ENCODE measurements at places on chromosomes 16 and 17. TPM values are rescaled to one million over a fixed set of nuclear protein-coding genes. Genes with fewer than 3 reads are reported as not detected.
A peak's percentile ranks its signal among the peaks of the same experiment; 100 is the strongest.

The ARHGDIG gene
- not detected for total RNA-seq

The CTRB2 gene
- not detected for total RNA-seq

The ZNF821 gene
- 5.9 TPM for total RNA-seq

- H3K36me3 ChIP-seq = peaks cover 8% of the 10 kb centered on the region
- H3K4me3 ChIP-seq = no peak overlapping the region
- DNase-seq = no peak
- no peaks in the 10 kb centered on the region for H3K27me3 ChIP-seq
- no peaks in the 10 kb centered on the region for H3K4me1 ChIP-seq
- no peak overlapping the region for H3K27ac ChIP-seq
Observed at GRCh38 chr17:62591333-62591732, 36.1 kb upstream of the MRC2 start.

DNA sequence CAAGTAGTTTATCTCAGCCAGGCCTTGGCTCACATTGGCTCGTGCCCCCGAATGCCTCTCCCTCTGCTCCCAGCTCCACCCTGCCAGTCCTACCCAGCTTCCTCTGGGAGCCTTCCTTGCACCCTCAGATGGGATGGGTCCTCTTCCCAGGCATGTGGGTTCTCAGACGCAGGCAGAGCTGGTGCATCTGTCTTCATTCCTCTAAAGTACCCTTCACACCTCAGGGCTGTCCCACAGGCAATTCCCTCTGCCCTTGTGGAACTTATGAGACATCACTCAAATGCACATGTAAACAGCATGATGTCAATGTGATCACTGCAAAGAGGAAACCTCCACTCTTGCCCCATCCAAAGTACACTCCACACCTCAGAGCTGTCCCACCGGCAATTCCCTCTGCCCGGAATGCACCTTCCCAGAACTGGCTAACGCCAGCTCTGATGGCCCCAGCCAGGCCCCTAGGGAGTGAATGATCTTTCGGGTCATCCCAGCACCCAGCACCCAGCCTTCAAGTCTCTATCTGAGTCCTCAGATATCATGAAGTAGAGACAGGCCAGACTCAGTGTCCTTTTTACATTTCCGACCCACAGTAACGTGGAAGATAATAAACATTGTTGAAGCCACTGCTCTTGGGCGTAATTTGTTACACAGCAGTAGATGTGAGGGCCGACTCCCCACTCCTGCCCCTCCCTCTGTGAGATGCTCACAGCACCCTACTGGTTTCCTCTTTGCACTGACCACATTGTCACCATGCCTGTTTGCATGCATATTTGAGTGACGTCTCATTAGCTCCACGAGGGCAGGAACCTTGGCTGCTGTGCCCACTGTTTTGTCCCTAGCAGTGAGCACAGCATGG, 85.4 kb downstream of the N4BP1 start:
- peaks cover 22% of the 10 kb centered on the region for H3K4me1 ChIP-seq
- H3K27ac ChIP-seq = no peak overlapping the region
- no peaks in the 10 kb centered on the region for H3K36me3 ChIP-seq
- H3K27me3 ChIP-seq = no peaks in the 10 kb centered on the region

GRCh38 chr17:44209786-44210341, 9.6 kb downstream of the UBTF start:
- H3K27ac ChIP-seq = peak overlapping the region; percentile 32
- H3K4me1 ChIP-seq = peaks cover 21% of the 10 kb centered on the region
- no peak for DNase-seq
- no peak overlapping the region for H3K4me3 ChIP-seq

DNA sequence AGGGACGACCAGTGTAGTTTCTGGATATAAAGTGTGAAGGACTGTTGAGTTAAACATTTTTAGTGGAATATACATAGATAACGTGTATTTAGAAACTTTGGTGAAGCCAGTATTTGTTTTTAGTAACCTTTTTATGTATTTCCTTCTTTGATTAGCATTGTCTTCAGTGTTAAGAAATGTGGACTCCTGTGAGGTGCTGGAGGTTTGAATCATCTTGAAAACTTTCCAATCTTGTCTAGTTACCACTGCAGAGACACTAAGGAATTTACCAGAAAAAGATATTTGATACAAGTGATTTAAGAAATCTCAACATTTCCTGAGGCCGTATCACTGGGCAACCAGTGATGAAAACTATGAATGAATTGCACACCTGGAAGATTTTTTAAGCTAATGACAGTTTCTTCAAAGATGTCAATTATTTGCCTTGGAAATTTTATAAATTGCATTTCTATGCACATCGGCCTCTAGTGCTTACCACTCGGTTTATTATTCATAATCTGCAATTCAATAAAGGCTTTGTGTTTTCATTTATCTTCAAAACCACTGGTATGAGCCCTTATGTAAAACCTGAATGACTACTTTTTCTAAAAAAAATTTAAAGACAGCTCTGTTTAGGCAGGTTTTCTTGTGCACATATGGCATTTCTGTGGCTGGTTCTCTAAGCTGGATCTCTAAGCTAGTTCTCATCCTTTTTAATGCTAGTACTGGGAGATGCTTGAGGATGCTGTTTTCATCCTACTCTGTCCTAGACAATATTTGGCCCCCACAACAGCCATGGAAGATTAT, 31.4 kb upstream of the ADCY7 start:
- peak; percentile 61 for DNase-seq
- peak overlapping the region; percentile 53 for H3K27ac ChIP-seq
- H3K4me3 ChIP-seq = no peak overlapping the region
- H3K4me1 ChIP-seq = peaks cover 27% of the 10 kb centered on the region
- H3K36me3 ChIP-seq = no peaks in the 10 kb centered on the region

- no peaks in the 10 kb centered on the region for H3K27me3 ChIP-seq
- peaks cover 23% of the 10 kb centered on the region for H3K4me1 ChIP-seq
- H3K36me3 ChIP-seq = no peaks in the 10 kb centered on the region
- no peak for DNase-seq
Observed at GRCh38 chr16:69542974-69543373, 22.8 kb upstream of the NFAT5 start.

DNA sequence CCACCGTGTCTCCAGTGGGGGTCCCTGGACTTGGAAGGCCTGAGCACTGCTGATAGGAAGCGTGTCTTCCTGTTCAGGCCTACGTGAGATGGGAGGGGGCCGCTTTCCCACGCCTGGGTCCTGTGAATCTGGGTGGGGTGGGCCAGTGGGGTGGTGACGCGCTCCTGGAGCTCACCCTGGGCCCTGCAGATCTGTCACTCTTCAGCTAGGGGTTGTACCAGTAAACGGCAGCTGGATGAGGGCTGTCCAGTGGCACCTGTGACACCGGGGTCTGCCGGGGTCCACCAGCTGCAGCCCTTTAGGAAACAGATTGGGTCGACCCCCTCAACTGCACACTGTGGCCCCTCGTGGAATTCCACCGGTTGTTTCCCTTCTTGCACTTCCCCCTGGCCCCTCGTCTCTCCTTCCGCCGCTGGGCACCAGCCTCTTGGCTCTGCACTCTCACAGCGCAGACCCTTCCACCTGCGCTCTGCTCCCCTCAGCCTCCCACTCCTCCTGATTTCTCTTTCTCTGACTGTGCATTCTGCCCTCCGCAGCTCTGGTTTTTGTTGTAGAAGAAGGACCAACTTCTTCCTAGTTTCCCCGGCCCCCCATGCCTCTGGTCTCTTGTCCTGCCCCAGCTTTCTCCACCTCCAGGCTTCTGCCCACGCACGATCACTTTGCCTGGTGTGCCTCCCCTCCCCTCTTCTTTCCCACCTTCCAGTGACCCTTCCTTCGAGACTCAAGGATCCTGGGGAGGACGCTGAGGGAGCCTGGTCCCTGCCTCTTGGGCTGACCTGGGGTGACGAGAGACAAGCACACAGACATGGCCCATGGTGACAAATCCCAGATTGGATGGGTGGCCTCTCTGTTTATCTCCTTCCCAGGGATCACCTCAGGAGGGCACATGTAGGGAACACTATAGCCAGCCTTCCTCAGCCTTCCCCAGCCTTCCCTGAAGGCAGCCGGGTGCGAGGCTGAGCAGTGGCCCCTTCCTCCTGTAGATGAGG, 4.8 kb downstream of the MRC2 start:
- H3K27me3 ChIP-seq = peaks cover 23% of the 10 kb centered on the region
- H3K36me3 ChIP-seq = no peaks in the 10 kb centered on the region
- no peak overlapping the region for H3K27ac ChIP-seq
- no peak overlapping the region for H3K4me3 ChIP-seq
- no peak for DNase-seq

DNA sequence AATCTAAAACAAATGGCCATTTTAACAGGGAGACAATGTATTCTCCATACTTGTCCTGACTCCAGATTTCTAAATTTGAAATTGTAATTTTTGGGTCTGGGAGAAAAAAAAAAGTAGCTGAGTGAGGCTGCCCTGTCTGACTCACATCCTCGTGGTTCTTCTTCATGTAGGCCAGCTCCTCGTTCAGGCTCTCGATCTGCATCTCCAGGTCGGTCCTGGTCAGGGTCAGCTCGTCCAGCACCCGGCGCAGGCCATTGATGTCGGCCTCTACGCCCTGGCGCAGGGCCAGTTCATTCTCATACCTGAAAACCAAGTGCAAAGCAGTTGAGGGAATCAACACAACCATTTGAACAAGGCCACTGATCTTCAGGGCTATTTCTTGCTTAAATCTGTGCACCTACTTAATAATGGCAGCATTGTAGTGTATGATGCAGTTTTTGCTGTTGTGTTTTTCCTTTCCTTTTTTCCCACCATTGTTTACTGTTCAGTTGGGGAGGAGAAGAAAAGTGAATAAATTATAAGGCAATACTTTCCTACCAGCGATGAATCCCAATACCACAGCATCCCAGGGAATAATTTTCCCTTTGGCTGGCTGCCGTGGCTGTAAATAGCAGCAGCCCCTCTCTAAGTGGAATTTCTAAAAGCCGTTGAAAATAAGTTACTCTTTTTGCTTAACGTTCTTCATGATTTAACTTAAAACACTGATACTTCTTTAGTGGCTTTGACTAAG, 2.2 kb downstream of the KRT12 start:
- DNase-seq = no peak
- H3K27me3 ChIP-seq = no peaks in the 10 kb centered on the region
- H3K4me1 ChIP-seq = no peaks in the 10 kb centered on the region
- H3K36me3 ChIP-seq = no peaks in the 10 kb centered on the region

DNA sequence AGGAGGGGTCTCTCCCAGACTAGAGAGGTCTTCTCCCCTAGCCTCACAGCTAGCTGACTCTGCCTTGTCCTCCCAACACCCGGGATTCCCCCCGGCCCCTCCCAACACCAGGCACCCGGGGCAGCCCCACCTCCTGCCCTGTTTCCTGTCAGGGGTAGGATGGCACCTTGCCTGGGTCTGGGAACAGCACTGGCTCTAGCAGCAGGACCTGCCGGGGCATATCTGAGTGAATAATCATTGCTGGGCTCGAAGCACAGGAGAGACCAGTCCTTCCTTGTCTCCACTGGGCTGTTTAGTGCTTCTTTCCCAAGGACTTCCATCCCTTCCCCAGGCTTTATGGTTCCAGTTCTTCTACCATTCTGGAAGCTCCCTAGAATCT, 25.7 kb downstream of the MINK1 start:
- H3K36me3 ChIP-seq = 0 out of 2 replicates have a peak, but pooled peaks cover 3% of the 10 kb centered on the region
- peaks cover 20% of the 10 kb centered on the region for H3K4me1 ChIP-seq
- H3K27ac ChIP-seq = peak overlapping the region; percentile 37

- H3K4me1 ChIP-seq = peaks cover 16% of the 10 kb centered on the region
- no peak overlapping the region for H3K4me3 ChIP-seq
- H3K27me3 ChIP-seq = no peaks in the 10 kb centered on the region
- H3K36me3 ChIP-seq = no peaks in the 10 kb centered on the region
- DNase-seq = no peak
Observed at GRCh38 chr16:66547101-66547989, 2.6 kb downstream of the TK2 start.

- no peaks in the 10 kb centered on the region for H3K27me3 ChIP-seq
- no peak overlapping the region for H3K4me3 ChIP-seq
- H3K4me1 ChIP-seq = no peaks in the 10 kb centered on the region
- H3K36me3 ChIP-seq = no peaks in the 10 kb centered on the region
Observed at GRCh38 chr17:33732116-33732515, 439.0 kb upstream of the ASIC2 start.

DNA sequence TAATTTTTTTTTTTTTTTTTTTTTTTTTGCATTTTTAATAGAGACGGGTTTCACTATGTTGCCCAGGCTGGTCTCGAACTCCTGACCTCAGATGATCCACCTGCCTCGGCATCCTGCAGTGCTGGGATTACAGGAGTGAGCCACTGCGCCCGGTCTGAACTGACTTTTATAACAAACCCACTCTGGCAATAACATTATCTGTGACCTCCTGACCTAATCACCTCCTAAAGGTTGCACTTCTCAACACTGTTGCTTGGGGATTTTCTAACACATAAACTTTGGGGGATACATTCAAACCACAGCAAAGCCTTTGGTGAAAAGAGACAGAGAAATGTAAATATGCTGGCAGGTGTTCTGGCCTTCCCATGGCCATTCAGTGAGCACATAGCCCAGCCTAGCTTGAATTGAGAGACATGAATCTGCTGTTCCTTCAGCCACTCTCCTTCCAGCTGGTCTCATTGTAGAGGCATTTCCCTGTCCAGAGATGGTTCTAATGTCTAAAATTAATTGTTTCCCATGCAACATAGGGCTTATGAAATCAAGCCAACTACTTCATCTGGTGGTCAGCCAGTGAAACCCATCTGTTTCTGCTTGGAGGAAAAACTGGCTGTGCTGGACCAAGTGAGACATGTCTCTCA, 28.3 kb downstream of the LYRM1 start:
- no peaks in the 10 kb centered on the region for H3K36me3 ChIP-seq
- no peak overlapping the region for H3K27ac ChIP-seq
- no peaks in the 10 kb centered on the region for H3K27me3 ChIP-seq
- no peak overlapping the region for H3K4me3 ChIP-seq
- DNase-seq = no peak

DNA sequence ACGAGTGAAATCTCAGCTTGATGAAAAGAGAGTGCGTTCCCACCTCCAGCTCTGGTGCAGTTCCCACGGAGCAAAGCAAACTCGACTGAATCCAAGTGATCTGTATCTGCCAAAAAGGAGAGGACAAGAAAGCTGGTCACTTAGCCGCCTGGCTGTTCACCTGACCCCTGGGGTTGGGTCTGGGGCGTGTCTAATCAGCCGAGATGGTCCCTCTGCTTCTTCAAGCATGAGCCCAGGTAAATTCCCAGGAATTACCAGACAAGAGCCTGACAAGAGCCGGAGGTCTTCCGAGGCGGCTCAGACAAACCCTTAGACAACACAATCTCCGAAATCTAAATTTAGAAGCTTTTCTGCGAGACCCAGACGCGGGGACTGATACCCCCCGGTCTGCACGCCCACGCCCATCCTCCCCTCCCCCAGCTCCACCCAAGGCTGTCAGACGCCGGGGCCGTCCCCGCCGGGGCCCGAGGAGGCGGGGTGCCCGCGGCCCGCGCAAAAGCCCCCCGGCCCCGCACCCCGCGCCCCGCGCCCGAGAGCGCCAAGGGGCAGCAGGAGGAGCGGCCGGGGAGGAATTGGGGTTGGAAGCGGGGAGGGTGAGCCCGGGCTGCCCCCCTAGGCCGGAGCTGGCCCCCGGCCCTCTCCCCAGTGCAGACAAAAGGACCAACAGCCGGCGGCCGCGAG, 674 bp downstream of the ZNF821 start:
- no peaks in the 10 kb centered on the region for H3K36me3 ChIP-seq
- H3K4me3 ChIP-seq = peak overlapping the region; percentile 83
- H3K4me1 ChIP-seq = peaks cover 19% of the 10 kb centered on the region

- no peaks in the 10 kb centered on the region for H3K4me1 ChIP-seq
- peaks cover 47% of the 10 kb centered on the region for H3K27me3 ChIP-seq
- H3K4me3 ChIP-seq = no peak overlapping the region
- no peak for DNase-seq
- H3K27ac ChIP-seq = no peak overlapping the region
Observed at GRCh38 chr17:33178681-33179080, 114.4 kb downstream of the ASIC2 start.
